Suppressor macrophage (primary cell): ENCODE measurements at places on chromosomes 2 and 18.

- no peak for DNase-seq
Observed at GRCh38 chr2:204706939-204707338, 161.7 kb downstream of the PARD3B start.

DNA sequence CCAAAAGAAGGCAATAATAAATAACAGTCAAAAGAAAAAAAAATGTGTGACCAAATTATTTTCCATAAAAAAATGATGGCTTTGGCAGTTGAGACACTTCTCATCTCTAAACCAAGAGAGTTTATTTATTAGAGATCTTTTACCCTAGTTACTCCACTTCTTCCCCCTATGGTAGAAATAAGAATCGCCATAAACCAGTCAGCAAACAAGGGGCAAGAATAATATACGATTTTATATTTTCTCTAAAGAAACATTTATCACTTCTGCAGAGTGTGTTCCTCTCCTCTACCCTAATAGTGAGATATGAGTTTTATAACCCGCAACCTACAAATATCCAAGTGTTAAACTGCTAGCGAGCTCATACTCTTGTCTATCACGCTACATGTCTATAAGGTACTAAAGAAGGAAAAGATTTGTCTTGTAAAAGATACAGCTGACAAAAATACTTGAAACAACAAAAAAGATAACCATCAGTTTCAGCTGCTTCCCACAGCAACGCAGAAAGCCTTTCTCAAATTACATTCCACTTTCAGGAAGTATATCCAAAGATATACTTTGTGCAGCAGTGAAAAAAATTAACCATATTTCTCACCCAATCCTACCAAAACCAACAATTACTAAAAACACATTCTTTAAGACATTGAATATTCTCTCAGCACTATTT is 2.3 kb downstream of the RNF103 start:
- peak; percentile 25 for DNase-seq

DNA sequence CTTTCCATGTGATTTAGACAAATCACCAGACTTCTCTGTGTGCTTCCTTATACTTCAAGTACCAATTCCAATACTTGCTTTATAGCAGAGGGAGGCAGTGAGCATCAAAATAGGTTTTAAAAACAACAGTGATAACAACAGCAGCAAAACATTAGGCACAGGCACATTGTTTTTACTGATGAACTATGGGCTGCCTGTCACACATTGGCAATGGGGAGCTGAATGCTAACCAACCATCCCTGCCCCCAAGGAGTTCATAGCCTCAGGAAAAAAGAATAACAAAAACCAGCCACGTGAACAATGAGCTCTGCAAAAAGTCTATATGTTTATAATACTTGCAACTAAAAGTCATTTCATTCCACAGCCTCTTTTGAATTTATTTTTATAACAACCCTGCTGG is 287.9 kb upstream of the TRIB2 start:
- DNase-seq = no peak

DNA sequence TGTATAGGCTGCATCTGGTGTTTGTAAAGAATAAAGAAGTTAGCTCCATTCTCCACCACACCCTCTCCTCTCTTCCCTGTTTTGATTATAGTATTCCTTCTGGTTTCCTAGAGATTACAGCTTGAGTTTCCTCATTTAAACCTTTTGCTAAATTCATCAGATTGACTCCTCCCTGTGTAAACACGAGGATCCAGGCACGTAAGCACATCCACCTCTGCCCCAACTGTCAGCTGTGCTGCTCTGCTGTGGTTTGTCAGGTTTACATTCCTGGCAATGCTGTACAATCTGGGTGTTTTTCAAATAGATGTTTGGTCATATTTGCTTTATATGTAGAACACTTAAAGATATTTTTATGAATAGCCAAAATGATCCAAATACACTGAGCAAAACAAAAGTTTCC is 302.8 kb downstream of the PTGR3 start:
- DNase-seq = no peak

DNA sequence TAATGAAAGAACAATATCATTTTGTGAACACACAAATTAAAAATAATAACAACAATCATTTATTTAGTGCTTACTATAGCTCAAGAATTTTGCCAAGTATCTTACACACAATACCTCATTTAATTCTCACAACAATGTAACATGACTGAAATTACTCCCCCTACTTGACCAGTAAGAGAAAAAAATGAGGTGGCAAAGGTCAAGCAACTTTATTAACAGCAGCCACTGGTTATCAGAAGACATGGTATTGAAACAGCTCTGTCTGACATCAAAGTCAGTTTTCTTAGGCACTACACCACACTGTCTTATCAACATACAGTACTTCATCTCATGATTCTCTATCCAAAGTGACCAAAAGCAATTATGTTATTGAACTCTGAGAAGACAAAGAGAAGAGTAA is 389.4 kb downstream of the ZEB2 start:
- DNase-seq = no peak

GRCh38 chr2:41941831-41942230 is 106.0 kb upstream of the PKDCC start:
- no peak for DNase-seq

DNA sequence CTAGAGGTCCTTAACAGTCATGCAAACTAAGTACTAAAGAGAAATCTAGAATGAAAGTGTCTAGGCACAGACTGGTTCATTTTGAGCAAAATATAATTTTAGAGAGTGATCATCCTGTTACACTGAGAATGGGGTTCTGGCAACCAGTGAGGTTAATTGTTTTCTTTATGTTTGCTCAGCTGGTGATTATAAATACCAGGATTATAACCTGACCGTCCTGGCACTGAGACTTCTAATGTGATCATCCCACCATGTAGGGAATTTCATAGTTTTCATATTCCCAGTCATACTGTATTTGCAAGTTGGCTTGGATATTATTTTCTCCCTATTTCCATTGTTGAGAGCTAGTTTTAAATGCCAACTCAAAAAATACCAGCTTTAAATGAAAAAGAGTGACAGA is 852.5 kb upstream of the LRATD1 start:
- no peak for DNase-seq

- DNase-seq = peak; percentile 5
Observed at GRCh38 chr2:229174794-229175496, 96.1 kb downstream of the PID1 start.

GRCh38 chr2:42618116-42618515 is 49.7 kb downstream of the MTA3 start:
- no peak for DNase-seq

- DNase-seq = no peak
Observed at GRCh38 chr18:9454061-9454703, 21.1 kb upstream of the RALBP1 start.

- DNase-seq = peak; percentile 55
Observed at GRCh38 chr2:62202019-62202722, 6.3 kb downstream of the B3GNT2 start.

GRCh38 chr18:35508746-35509338 is 11.1 kb upstream of the INO80C start:
- no peak for DNase-seq

- peak; percentile 58 for DNase-seq
Observed at GRCh38 chr2:62774555-62775366, 69.2 kb downstream of the EHBP1 start.

- no peak for DNase-seq
Observed at GRCh38 chr2:218983934-218984238, 1.1 kb downstream of the FEV start.

DNA sequence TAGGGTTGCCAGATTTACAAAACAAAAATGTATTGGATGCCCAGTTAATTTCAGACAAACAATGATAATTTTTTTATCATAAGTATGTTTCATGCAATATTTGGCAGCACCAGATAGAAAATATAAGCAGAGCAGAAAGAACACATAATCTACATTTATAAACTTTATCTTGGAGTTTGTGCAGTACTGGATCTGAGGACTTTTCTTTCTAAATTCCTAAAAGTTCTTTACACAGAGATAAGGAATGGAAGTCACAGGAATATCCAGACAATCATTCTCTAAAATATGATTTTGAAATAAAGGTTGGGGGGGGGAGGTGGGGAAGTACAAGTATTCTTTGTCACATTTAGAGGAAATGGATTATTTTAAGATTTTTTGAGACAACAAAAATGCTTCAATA is 28.8 kb upstream of the MC4R start:
- DNase-seq = no peak

DNA sequence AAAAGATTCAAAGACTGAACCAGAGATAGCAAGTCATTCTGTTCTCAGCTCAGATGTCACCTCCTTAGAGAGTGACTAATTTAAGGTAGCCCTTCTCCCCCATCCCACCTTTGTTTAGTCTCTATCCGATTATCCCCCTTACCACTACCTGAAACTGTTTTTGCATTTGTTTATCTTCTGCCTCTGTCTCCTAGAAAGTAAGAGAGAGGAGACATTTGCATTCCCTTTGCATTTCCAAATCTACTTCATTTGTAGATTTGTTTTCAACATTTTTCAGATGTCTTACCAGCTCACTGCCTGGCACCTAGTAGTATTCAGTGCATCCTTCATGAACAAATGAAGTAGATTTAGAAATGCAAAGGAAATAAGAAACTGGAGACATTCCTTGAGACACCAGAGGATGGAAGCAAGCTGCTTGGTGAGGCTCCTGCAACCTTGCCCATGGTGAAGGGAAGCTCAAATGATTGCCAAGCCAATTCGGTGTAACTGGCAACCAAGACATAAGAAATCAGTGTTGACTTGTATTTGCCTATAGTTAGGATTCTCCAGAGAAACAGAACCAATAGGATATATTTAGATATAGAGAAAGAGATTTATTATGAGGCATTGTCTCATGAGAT is 385.7 kb downstream of the STK39 start:
- no peak for DNase-seq

GRCh38 chr18:67453901-67454300 is 62.6 kb downstream of the DSEL start:
- no peak for DNase-seq

DNA sequence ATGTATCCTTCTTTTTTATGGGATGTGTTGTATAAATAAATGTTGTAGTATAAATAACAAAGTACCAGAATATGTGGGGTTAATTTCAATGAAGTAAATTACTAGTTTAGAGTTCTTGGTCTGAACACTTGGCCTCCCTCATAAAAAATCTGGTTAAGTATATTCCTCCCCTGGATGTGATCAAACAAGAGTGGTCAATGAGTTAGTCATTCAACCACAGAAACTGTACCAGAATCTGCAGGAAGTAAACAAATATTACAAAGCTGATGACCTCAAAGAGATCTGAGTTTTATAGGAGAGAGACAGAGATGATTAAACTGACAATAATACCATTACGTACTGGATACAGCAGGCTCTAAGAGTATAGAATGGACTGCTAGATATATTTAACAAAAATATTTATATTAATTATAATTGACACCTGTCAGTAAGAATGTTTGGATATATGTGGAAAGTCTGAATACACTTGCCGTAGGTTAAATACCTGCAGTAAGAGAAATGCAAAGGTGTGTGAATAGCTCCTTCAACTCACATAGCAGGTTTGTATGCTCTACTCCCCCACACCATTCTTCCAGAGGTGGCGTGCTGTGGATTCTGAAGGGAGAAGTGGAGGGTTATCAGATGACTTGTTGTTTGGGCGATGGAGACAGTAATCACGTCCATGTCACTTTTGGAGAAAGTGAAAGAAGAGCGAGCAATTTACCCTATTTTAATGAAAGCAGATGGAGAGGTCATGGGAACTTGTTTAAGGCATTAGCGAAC is 108.3 kb upstream of the LRATD1 start:
- DNase-seq = no peak

GRCh38 chr18:21452796-21453510 is 147.6 kb downstream of the ESCO1 start:
- no peak for DNase-seq

GRCh38 chr2:152432206-152432653 is 97.3 kb downstream of the FMNL2 start:
- peak; percentile 97 for DNase-seq

- DNase-seq = no peak
Observed at GRCh38 chr2:226337941-226338600, 461.5 kb downstream of the IRS1 start.

GRCh38 chr2:218721934-218722333 is 11.3 kb downstream of the TTLL4 start:
- DNase-seq = no peak

DNA sequence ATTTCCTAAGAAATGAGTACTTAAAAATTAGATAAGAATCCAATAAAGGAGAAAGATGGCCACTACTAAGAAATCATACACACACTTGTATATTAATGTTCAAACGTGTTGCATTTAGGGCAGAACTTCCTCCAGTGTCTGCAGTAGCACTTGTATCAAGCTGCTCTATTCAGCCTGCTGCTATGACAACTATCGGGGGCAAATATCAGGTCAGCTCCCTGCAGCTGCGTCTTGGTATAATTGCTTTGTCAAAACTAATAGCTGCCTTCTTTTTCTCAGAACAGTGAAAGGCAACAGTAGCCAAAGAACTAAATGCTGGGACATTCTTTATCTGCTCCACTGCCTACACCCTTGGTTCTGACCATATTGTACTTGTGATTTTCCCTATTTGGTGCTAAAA is 300.7 kb downstream of the NOL4 start:
- no peak for DNase-seq

- DNase-seq = no peak
Observed at GRCh38 chr2:162149940-162150339, 2.1 kb downstream of the GCG start.

GRCh38 chr18:72840109-72840508 is 27.7 kb downstream of the NETO1 start:
- no peak for DNase-seq

- no peak for DNase-seq
Observed at GRCh38 chr2:20468549-20469500, 22.0 kb downstream of the RHOB start.

DNA sequence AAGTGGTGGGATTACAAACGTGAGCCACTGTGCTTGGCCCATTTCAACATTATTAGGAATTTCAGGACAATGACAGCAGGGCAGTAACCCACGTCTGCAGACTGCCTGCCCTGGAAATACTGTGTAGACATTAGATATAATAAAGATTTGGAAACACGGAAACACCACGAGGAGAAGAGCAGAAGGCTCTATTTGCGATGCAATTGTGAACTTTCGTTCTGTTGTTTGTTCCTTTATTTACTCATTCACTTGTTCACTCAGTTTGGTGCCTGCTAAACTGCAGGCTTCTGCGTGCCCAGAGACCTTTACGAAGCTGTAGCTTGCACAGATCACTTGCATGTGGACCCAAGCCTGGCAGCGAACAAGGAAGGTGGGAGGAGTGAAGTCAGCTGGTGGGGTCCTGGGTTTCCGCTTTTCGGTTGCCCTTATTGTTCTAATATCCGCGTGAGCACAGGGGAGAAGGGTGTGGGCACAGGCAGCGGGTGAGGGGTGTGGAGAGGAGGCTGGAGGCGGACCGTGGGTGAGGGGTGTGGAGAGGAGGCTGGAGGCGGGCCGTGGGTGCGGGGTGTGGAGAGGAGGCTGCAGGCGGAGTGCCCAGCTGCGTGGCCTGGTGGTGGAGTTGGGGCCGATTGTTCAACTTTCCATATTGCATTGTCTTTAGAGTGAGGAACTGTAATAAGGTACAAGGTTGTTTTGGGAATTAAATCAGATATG is 3.4 kb downstream of the COLEC11 start:
- DNase-seq = no peak

DNA sequence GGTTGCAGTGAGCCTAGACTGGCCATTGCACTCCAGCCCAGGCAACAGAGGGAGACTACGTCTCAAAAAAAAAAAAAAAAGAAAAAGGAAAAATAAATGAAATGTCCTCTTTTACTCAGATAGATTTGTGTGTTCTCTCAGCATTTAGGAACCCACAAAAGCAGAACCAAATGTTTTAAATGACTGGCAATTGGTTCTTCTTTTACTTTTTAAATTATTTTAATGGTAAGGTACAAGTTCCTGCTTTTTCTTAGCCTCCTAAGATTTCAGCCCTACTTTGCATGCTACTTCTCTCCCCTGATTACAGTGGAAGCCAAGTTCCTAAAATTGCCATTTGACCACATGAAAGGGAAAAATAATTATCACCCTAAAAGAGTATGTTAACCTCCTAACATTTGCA is 23.5 kb downstream of the SRSF7 start:
- peak; percentile 70 for DNase-seq
